ENCODE measurements at places on chromosomes 2 and 18.

- DNase-seq: no peak
Measured at GRCh38 chr2:99490623-99491461, 1.0 kb upstream of the REV1 start.

DNA sequence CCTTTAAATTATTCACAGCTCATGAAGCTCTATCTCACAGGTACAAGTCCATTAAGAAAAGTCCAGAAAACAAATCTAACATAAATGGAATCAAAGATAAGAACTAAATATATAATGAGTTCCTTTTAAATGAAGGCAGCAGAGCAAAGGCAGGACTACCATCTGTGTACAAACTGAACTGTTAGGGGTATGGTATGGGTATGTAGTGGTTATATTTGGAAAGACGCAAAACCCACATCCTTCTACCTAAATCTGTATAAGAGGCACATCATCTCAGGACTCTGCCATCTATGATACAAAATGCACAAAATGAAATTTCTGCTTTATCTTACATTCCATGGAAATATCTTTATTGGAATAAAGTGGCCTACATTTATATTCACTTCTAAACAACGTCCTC is 59.9 kb downstream of the PDE11A start:
- no peak for DNase-seq

DNA sequence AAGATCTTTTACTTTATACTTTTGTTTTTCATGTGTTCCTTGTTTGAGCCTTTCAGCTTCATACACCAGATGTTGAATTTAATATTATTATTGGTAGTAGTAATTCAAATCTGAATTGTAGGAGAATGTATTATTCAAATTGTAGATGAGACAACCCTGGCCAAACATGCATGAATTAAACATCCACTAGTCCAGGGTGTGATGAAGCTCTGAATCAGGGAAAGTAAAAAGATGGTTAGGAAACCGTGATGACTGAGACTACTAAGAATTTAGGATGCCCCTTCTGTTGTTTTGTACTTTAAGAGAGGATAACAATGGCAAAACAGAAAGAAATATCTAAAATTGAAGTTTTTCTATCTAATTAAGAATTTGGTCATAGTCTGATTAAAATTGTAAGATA is 227.8 kb upstream of the CDH2 start:
- no peak for DNase-seq

- DNase-seq: no peak
Measured at GRCh38 chr2:190834890-190835208, 45.8 kb upstream of the GLS start.

DNA sequence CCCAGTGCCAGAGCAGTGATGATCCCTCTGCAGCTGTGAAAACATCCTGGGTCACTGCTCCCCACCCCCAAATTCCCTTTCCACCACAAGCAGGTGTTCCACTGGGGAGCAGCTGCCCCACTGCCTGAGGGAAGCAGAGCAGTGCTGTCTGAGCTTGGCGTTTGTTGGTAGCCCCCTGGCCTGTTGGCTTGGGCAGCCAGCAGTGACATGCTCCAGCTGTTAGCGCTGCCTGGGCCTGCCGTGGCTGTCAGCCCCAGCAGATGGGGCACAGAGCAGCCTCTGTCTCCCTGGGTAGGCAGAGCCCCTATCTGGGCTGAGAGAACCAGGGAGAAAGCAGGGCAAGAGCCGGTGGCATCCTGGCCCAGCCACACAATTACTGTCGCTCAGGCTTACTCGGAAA is 247.7 kb downstream of the GLI2 start:
- DNase-seq: no peak

- DNase-seq: no peak
Measured at GRCh38 chr18:39311111-39311712, 1745.6 kb upstream of the CELF4 start.
